HCT116 (cell line): ENCODE measurements at places on chromosomes 4 and X.

- DNase-seq: no peak
These were observed 217.0 kb upstream of the FAT4 start for GRCh38 chr4:125097729-125098128.

DNA sequence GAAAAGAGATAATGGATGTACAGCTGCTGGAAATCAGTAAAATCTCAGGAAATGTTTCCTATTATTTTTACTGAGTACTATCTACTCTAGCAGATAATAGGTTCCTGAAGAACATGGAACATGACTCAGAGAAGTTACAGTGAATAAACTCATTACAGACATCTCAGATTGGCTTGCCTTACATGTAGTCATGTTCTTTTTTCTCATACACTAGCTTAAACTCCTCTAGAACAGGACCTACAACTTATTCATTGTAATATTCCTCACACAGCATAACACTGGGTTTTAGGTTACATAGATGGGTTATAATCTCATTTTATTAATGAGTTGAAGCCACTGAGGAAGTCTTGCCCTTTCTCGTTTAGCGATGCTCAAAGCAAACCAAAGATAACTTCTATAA is 86.9 kb upstream of the BMP2K start:
- DNase-seq: no peak

- no peak for DNase-seq
These were observed 2.4 kb upstream of the SETD7 start for GRCh38 chr4:139558235-139559088.

- no peak for DNase-seq
These were observed 59.6 kb downstream of the DCX start for GRCh38 chrX:111352424-111352823.

DNA sequence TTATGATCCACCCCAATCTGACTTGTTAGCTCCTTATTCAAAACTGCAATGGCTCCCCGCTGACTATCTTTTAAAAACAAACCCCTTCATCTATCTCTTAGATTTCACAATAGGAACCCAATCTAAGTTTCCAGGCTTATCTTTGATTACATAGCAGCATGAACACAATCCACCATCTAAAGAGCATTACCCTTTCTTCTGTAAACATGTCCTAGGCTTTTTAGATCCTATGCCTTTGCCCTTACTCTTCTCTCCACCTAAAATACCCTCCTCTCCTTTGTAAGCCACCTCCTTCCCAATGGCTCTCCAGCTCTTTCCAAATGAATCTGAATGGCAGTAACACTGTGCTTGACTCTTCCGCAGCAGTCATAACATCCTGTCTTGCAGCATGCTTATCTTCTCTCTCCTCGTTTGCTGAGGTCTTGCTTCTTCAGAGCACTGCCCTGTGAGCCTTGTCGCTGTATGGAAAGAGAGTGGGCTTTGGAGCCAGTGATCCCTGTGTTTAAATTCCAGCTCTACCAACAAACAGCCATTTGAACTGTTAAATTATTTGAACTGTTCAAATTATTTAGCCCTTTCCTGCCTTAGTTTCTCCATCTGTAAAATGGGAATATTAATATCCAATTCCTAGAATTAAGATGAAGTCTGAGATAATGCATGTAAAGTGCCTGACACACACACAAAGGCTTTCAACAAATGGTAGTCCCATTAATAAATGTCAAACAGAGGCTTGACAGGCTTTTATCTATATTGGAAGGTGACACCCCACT is 16.2 kb upstream of the TSPAN5 start:
- DNase-seq: no peak

- DNase-seq: no peak
These were observed 144.0 kb downstream of the SH3KBP1 start for GRCh38 chrX:19743386-19743785.

- DNase-seq: no peak
These were observed 573.8 kb downstream of the KCNIP4 start for GRCh38 chr4:21374641-21375368.

GRCh38 chrX:13845721-13846378 is 29.0 kb upstream of the GPM6B start:
- DNase-seq: no peak

DNA sequence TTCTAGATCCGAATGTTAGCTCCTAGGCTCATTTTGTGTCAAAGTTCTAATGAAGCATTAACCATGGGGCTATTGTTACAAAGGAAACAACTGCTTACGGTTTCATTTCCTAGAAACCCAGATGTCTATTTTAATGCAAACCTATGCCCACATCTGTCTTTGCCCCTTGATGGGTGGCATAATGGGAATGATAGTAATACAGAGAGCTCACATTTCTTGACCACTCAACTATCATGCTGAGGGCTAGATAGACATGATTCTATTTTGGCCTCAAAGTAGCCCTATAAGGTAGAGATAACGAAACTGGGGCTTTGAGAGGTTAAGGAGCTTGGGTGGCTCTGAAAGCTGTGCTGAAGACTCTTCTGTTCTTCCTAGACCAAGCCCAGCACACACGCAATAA is 1.9 kb downstream of the TLR7 start:
- DNase-seq: no peak

DNA sequence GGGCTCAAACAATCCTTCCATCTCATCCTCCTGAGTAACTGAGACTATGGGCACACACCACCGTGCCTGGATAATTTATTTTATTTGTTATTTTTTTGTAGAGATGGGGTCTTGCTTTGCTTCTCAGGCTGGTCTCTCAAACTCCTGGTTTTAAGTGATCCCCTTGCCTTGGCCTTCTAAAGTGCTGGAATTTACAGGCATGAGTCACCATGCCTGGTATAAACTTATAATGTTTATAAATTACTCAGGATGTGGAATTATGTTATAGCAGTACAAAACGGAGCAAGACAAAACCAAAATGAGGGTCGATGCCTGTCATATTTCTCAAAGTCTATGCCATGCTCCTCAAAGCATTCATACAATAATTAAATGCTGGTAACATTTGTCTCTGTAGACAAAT is 29.8 kb upstream of the TEX13C start:
- no peak for DNase-seq

- DNase-seq: no peak
These were observed 88.1 kb upstream of the MAB21L2 start for GRCh38 chr4:150493851-150494250.

DNA sequence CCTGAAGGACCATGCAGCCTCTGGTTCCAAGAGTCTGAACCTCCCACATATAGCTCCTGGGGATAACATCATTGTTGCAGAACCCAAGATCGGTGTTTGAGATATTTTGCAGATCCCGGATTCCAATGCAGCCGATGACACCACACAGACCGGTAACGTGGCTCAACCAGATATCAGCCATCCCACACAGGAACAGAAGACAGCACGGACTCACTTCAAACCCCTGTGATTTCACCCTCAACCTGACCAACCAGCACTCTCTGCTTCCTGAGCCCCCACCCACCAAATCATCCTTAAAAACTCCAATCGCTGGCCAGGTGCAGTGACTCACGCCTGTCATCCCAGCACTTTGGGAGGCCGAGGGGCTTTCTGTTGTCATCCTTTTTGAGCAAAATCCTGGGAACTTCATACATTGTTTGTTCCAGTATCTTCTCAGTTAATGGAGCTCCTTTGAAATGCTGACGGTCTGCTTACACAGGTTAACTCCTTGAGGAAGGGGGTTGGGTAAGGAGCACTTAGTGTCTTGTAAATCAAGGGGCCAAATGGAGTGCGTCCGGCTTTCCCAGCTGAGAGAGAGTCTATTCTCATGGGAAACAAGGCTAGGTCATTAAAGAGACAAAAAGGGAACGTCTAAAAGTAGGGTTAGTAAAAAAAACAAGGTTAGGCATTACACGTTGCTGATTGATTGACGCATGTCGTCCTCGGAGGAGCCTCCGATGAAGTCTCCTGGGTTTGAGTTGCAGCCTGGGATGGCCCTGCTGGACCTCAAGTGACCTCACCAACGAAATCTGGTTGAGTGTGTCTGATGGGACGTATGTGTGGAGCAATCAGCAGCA is 230.4 kb downstream of the CRLF2 start:
- no peak for DNase-seq

GRCh38 chr4:3269991-3270611 is 21.1 kb downstream of the MSANTD1 start:
- no peak for DNase-seq

DNA sequence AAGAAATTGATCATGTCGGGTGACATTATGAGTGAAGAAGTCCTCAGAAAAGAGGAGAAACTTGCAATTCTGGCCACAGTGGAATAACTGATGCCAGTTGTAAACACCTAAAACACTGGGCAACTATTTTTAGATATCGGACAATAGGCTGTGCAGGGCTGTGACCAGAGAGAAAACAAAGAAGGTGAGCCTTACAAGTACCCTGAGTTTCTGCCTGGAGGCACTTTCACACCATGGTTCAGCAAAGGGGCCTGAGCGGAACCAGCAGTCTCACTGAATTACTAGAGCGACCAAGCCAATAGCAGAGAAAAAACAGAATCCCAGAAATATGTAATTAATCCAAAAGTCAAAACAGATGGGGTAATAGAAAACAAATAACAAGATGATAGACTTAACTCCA is 11.2 kb downstream of the IRAK1 start:
- no peak for DNase-seq

- DNase-seq: no peak
These were observed 105.7 kb upstream of the LIMCH1 start for GRCh38 chr4:41432219-41432618.

GRCh38 chr4:161134795-161135194 is 1029.0 kb downstream of the FSTL5 start:
- no peak for DNase-seq

GRCh38 chr4:23392860-23393458 is 496.9 kb downstream of the PPARGC1A start:
- DNase-seq: no peak

DNA sequence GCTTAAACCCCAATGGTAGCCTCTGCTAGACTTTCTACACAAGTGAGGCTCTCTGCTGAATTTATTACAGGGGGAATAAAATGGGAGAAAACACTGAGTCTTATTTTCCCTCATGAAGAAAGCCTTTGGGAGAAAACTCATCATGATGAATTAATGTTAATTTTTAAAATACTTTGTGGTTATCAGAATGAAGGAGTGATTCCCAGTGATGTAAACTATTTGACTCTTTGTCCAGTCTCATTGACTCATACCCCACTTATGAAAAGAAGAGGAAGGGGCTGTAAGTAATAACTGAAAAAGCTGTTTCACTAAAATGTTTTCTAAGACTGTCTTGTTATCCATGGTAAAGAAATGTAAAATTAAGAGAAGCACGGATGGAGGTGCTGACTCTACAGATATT is 208.8 kb downstream of the GRIA3 start:
- DNase-seq: no peak

- no peak for DNase-seq
These were observed 48.4 kb downstream of the IL15 start for GRCh38 chr4:141684785-141685184.

DNA sequence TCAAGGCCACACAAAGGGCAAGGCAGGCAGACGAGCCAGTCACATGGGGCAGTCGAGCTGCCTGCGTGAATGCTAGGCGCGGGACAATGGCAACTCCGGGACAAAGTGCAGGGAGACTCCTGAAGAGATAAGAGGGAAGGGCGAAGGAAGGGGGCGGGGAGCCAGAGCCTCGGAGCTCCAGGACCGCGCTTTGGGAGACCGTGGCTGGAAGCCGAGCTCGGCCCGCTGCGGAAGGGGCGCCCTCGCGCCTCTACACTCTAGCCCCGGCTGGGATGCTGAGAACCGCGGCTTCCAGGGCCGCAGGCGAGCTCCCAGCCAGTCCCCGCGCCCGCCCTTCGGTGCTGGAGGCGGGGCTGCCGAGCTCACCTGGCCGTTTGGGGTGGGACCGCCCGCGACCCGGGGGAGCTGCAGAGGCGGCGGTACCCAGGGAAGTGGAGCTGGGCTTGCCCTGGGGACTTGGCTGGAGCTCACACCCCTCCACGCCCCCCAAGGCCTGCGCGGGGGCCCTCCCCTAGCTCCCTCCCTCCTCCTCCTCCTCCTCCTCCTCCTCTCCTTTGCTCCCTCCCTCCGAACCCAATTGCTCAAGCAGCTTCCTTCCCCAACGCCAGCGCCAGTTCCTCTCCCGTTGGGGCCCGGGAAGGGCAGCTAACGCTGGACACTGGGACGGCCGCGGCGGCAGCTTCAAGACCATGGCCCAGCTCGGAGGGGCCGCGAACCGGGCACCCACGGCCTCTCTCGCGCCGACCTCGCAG is at the start of gene SOWAHD:
TSS of gene SOWAHD (plus strand) at position 610 of the 752 bp plus-strand sequence. CDS start at position 690, 80 bp downstream.
- no peak for DNase-seq

DNA sequence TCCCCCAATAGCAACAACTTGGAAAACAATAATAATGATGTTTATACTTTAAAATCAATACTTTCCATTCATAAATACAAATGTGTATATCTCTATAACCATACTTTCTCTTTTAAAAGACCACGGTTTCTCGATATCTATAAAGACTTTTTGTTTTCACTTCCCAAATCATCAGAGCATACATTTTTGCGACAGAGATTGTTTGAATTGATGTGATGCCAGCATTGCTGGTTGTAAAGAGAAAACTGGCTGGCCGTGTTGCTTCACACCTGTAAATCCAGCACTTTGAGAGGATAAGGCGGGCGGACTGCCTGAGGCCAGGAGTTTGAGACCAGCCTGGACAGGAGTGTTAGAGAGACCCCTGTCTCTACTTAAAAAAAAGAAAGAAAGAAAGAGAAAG is 77.6 kb upstream of the ZNF518B start:
- DNase-seq: no peak

- no peak for DNase-seq
These were observed 45.2 kb upstream of the BMP15 start for GRCh38 chrX:50865311-50865710.

GRCh38 chr4:84917869-84918600 is 48.5 kb downstream of the WDFY3 start:
- no peak for DNase-seq

DNA sequence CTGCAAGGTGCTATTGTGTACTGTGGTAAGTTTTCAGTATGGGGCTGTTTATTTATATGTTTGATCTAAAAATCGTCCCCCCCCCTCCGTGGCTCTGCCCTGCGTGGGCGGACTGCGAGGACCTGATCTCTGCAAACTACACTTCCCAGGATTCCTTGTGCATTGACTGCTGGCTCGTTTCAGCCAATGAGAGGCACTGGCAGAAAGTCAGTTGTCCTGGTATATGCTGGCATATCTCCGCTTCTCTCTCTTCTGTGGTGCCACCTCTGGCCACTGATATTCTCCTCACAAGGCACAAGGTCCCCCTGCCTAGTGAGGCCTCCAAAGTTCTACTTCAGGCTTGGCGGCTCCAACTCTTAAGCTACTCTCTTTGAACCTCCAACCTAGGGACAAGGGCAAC is 168.8 kb upstream of the ZFP42 start:
- peak; percentile 40 for DNase-seq

DNA sequence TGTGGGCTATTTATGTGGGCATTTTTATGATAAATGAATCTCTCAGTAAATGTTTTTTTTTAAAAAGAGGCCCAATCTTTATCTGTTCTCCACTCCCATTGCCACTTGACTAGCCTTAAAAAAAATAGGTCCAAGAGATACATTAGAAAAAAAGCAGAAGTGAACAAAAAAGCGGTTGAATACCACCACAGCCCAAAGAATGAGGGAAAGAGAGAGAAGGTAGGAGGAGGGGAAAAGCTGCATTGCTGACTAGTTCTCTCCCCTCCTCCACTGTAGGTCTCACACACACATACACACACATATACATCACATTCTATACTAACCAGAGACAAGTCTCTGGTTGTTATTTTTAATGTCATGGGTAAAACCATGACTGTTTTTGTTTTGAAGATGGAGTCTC is 95.8 kb upstream of the IL13RA1 start:
- no peak for DNase-seq
